ENCODE measurements at places on chromosomes 2 and 18.
A peak's percentile ranks its signal among the peaks of the same experiment; 100 is the strongest.

GRCh38 chr18:22167471-22168241 lies 1.7 kb upstream of the GATA6 start:
- DNase-seq = no peak

GRCh38 chr2:104897515-104898184 lies 43.7 kb downstream of the POU3F3 start:
- no peak for DNase-seq

GRCh38 chr2:143474586-143474985 lies 345.4 kb downstream of the ARHGAP15 start:
- no peak for DNase-seq

DNA sequence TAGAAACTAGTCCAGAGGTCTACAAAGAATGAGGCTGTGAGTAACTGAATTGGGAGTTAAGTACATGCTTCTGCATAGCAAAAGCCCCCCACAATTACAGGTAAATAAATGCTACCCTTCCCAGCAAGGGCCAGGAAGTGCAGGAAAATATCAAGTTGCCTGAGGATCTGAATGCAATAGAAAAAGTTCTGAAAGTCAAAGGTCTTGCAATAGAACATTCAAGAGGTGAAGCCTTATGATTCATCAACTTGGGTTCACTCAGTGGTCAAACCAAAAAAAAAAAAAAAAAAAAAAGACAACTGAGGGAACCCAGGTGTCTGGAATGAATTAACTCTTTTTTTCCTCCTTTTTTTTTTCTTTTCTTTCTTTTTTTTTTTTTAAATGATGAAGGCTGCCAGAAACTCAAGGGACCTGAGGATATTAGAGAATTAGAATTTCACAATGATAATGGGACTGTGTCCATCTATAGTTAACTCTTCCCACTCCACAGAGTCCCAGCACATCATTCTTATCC lies 42.9 kb upstream of the RFX8 start:
- DNase-seq = no peak

GRCh38 chr2:167916756-167917155 lies 330.6 kb downstream of the STK39 start:
- peak; percentile 75 for DNase-seq

- no peak for DNase-seq
Observed at GRCh38 chr2:160201849-160202539, 1.9 kb upstream of the ITGB6 start.

DNA sequence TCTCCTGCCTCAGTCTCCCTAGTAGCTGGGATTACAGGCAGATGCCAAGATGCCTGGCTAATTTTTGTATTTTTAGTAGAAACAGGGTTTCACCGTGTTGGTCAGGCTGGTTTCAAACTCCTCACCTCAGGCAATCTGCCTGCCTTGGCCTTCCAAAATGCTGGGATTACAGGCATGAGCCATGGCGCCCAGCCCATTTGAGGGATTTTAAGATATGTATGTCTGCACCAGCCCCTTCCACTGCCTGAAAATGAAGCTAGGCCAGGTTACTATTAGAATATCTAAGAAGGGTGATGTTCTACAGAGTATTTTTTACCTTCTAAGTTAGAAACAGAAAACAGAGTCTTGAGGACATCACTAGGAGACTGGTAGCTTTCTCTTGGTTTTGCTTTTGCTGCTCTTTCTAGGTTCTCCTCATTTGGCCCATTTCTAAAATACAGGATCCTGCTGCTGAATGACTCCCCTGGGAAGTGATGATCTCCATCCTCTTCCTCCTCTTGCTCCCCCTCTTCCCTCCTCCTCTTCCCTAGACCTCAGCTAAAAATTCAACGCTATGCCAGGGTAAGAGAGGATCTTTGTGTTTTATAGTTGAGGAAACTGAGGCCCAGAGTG lies 118.5 kb downstream of the MYCN start:
- no peak for DNase-seq

- peak; percentile 79 for DNase-seq
Observed at GRCh38 chr18:712401-713134, at the start of gene ENOSF1. Gene ENOSF1, minus strand, starts transcription at chr18:712630. Its CDS starts 43 bp downstream, at chr18:712587.

DNA sequence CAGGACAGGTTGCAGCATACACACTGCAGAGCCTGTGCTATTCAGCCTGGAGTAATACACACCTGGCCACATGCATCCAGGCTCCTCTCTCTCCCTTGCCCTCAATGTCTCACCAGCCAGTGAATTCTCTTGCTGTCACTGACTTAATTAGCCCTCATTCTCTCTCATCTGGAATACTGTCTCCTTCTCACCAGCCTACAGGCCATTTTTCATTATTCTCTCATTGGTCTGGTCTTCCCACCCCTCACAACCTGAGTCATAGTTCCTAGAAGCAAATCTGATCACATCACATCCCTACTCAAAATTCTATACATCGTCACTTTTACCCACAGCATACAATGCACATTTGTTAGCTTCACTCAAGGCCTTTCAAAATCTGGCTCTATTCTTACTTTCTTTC lies 333.1 kb downstream of the PIK3C3 start:
- no peak for DNase-seq

- DNase-seq = peak; percentile 44
Observed at GRCh38 chr18:45590036-45590886, 25.0 kb upstream of the SLC14A2 start.

GRCh38 chr18:390741-391478 lies 109.6 kb downstream of the COLEC12 start:
- DNase-seq = no peak

DNA sequence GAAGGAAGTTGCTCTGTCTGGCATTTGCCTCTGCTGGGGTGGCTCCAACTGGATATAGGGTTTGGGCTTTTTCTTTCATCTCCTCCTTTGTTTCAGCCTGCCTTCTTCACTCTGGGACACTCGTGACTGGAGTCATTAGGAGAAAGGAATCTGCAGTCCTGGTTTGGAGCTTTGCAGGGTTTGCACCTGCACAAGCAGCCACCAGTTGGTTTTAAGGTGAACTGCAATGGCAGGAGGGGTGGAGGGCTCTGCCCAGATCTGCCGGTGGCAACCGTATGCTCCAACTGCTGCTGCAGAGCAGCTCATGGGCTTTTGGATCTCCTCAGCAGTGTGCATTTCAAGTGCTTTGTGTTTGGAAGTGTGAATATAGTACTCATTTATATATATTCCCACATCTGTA lies 131.3 kb upstream of the MGAT5 start:
- DNase-seq = no peak
